ENCODE measurements at places on chromosomes 11 and 22.
A peak's percentile ranks its signal among the peaks of the same experiment; 100 is the strongest.

- no peaks in the 10 kb centered on the region for H3K4me1 ChIP-seq
- no peak overlapping the region for H3K27ac ChIP-seq
- no peak for DNase-seq
- H3K4me3 ChIP-seq: no peak overlapping the region
- H3K36me3 ChIP-seq: no peaks in the 10 kb centered on the region
- H3K27me3 ChIP-seq: peaks cover 4% of the 10 kb centered on the region
Measured at GRCh38 chr11:14953904-14954303, 18.2 kb downstream of the CALCA start.

DNA sequence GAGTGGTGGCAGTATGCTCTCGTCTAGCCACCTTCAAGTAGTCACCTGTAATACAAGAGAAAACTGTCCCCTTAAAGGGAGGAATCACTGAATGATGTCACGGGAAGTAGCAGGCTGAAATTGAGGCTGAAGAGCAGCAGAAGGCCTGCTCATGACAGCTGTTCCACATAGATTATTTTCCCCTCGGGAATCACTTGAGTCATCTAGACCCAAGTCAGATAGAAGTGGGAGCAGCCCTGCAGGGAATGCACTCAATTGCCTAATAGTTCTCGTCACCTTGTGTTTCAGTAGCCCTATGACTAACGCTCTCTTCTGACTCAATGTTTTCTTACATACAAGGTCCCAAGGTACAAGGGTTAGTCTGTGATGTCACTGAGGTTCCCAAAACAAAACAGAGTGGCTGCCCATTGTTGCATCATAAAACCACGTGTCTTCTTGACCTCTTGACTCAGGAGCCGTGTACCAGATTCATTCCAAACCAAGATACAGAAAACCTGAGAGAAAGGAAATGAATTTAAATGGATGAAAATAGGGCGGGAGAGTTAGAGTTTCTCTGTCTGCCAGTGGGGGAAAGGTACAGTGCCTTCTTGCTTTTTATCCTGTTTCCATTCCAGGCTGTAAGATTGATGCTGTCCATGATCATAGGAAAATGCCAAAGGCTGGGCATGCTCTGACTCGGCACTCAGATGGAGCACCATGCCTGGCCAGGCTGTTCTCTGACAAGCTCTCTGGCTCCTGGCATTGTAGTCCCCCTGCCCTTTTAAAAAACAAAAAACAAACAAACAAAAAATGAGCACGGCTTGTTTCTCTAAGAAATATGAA lies 21.6 kb upstream of the C11orf96 start:
- no peak overlapping the region for H3K27ac ChIP-seq
- H3K36me3 ChIP-seq: peaks cover 34% of the 10 kb centered on the region
- DNase-seq: peak; percentile 65
- H3K27me3 ChIP-seq: no peaks in the 10 kb centered on the region

DNA sequence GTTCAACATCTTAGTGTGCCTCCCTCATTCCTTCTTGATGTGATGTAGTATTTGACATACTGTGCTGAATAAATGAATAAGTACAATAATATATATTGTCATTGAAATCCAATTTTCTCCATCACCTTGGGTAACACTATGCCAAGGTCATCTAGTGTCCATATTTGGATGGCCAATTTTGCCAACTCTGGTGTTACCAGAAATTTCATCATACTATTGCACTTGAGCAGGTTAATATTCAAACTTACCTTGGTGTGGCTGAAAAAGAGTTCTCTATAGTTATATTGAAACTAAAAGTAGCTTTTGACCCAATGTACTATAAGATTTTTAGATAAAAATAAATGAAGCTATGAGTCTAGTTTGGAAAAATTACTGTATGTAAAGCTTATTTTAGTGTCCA lies 98.2 kb upstream of the SLC6A5 start:
- H3K27me3 ChIP-seq: no peaks in the 10 kb centered on the region
- H3K4me3 ChIP-seq: no peak overlapping the region
- peaks cover 31% of the 10 kb centered on the region for H3K36me3 ChIP-seq
- DNase-seq: no peak
- H3K27ac ChIP-seq: no peak overlapping the region

DNA sequence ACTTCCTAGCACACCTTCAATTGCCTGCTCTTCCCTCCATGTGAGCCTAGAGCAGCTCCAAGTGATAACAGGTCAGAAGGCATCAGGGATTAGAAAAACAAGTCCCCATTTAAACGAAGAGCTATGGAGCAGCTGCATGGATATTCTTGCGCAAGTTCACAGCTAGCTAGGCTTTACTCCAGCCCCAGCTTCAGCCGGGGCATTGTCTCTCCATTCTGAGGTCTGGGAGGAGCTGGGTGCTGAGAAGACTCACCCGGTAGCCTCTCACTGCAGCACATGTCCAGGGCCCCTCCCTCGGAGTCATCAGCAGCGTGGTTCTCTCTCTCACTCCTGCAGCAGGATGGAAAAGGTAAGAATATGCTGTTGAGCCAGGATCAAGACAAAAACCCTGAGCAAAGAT lies 26.0 kb downstream of the PTPN5 start:
- H3K27ac ChIP-seq: no peak overlapping the region
- peaks cover 20% of the 10 kb centered on the region for H3K4me1 ChIP-seq
- H3K27me3 ChIP-seq: peaks cover 4% of the 10 kb centered on the region
- H3K4me3 ChIP-seq: no peak overlapping the region
- no peak for DNase-seq

Data from activated CD4-positive, alpha-beta memory T cell treated with anti-CD3 and anti-CD28 coated beads for 36 hours (primary cell).